T47D (cell line): ENCODE measurements at places on chromosomes 2 and 18.
A peak's percentile ranks its signal among the peaks of the same experiment; 100 is the strongest.

DNA sequence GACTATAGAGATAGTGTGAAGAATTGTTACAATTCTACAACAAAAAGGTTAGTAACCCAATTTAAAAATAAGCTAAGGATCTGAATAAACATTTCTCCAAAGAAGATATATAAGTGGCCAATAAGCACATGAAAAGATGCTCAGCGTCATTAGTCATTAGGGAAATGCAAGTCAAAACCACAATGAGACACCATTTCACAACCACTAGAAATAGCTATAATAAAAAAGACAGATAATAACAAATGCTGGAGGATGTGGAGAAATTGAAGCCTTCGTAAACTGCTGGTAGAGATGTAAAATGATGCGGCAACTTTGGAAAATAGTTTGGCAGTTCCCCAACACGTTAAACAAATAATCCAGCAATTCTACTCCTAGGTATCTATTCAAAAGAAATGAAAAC is 366.5 kb upstream of the POU3F3 start:
- DNase-seq = no peak

DNA sequence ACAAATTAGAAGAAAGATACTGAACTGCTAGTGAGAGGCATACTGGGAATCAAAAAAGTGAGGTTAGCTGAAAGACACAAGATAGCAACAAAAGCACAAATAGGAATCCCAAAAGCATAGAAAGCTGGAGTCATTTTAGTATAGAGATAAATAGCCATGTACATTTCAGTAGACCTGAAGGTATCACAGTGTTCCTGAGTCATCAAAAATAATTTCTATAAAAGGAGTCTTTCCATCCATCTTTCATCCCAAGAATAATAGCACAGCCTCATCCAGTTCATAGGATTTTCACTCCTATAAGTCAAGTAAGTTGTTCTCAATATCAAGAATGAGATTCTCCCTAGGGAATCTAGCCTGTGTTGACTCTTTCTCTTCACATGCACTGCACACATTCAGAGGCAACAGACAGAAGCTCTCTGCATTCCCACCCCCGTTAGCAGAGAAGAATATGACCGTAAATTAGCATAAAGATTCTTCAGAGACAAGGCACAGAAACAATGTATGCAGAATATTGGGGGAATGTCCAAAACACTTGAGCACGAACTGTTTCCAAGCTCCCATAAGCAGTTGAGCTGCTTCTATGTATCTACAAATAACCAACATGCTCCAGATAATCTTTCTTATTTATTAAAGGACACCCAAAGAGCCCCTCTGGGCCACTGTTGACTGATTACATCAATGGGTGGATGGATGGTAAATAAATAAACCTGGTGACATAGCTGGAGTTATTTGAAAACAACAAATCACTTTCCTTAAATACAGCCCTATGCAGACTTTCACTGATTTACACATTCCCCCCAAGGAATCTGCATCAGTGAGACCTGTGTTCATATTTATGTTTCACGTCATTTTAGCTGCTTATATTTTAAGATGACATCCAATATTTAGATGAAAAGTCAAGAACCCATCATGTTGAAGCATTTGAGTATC is 174.5 kb upstream of the PKDCC start:
- no peak for DNase-seq

GRCh38 chr2:239694487-239694886 is 293.7 kb upstream of the HDAC4 start:
- DNase-seq = no peak

- DNase-seq = no peak
These were observed 78.2 kb upstream of the GALNT3 start for GRCh38 chr2:165872101-165872791.

- no peak for DNase-seq
These were observed 410.6 kb upstream of the FIGN start for GRCh38 chr2:164146441-164146840.

- DNase-seq = no peak
These were observed 5.1 kb upstream of the MBD2 start for GRCh38 chr18:54229421-54230059.

DNA sequence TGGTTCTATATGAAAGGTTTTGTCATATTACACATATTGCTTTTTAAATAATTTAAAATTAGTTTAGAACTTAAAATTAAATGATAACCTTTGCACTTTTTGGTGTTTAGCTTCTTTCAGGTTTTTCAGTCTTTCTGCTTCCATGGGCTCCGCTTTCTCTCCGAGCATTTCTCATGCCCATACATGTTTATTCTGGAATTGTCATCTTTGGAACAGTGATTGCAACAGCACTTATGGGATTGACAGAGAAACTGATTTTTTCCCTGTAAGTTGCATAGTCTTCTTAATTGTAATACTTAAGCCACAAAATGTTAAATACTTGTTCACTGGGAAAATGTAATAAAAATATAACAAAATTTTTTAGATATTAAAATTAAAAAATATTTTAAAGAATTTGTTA is 31.0 kb downstream of the CYBRD1 start:
- no peak for DNase-seq

GRCh38 chr2:187174582-187174981 is 273.5 kb downstream of the CALCRL start:
- DNase-seq = no peak

- DNase-seq = no peak
These were observed 435.7 kb downstream of the ZEB2 start for GRCh38 chr2:144084114-144084661.

- no peak for DNase-seq
These were observed 112.7 kb downstream of the XRCC5 start for GRCh38 chr2:216221811-216222210.

GRCh38 chr2:163417596-163418337 is 318.0 kb downstream of the FIGN start:
- no peak for DNase-seq

DNA sequence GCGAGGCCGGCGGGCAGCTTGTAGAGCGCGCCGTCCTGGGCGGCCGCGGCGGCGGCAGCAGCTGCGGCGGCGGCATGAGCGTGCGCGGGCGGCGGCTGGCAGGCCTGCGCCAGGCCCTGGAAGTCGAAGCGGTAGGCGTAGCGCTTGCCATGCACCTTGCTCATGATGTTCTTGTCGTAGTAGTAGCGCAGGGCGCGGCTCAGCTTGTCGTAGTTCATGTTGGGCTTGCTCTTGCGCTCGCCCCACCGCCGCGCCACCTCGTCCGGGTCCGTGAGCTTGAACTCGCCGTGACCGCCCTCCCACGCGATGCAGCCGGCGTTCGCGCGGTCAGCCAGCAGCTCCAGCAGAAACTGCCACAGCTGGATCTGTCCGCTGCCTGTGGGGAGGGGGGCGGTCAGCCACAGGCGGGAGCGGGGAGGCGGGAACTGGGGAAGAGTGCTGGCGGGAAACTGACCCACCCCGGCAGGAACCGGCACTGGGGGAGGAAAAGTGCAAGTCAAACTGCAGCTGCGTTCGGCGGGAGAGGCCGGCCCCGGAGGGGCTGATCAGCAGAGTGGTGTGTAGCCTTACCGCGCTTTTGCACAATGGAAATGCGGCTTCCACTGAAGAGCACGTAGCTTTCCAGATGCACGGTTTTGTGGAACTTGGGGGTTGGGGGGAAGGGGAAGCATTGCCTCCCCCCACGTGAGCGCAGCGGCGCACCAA is 3.0 kb downstream of the FEV start:
- DNase-seq = no peak

DNA sequence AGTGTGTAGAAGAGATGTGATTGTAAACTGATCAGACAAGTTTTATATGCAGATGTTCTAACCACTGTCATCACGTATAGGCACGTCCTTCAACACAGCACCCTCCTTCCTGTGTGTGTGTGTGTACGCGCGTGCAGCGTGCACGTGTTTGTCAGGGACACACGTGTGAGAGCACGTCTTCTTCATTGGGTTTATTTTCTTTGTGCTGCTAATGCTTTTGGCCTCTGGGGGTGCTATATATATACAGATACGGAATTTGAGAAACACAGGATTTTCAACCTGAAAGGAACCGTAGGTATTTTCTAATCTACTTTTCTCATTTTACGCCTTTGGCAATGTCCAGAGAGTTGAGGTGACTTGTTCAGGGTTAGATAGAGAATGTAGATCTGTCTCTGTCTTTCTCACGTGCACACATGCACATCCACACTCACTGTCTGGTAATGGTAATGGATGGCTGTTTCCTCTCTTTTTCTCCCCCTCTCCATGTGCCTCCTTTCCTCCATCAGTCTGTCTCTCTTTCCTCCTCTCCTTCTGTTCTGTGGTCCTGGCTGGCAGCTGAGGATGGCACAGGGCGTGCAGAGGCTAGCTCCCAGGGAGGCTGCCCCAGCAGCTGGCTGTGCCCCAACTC is 13.4 kb upstream of the CELF4 start:
- DNase-seq = peak; percentile 42

DNA sequence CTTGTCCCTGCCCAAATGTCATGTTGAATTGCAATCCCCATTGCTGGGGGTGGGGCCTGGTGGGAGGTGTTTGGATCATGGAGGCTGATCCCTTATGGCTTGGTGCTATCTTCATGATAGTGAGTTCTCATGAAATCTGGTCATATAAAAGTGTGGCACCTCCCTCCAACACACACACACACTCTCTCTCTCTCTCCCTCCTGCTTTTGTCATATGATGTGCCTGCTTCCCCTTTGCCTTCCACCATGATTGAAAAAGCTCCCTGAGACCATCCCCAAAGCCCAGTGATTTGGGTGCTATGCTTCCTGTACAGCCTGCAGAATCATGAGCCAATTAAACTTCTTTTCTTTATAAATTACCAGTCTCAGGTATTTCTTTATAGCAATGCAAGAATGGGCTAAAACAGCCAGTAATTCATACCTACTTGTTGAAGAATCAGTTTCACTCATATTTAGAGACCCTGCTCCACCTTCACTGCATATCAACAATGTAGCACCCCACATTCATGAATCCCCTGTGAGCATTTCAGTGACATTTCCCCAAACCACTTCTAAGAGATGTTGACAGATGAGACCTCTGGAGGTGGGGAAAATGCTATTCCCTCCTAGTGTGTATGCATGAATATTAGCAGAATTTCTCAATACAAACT is 54.8 kb upstream of the STK17B start:
- DNase-seq = no peak

DNA sequence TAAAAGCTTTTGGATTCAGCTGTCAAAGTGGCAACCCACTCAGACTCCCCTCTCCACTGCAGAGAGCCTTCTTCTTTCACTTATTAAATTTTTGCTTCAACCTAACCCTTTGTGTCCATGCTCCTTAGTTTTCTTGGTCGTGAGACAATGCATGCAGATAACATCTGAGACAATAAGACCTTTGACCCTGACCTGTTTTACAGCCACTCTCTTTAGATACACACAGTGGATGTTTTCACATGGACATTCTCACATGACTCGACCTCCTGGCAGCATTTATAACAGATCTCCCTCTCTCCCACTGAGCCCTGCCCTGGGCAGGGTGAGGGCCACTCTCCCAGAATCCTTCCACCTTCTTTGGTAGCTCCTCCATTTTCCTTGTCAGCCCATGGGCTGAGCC is 30.4 kb upstream of the IL36G start:
- no peak for DNase-seq

DNA sequence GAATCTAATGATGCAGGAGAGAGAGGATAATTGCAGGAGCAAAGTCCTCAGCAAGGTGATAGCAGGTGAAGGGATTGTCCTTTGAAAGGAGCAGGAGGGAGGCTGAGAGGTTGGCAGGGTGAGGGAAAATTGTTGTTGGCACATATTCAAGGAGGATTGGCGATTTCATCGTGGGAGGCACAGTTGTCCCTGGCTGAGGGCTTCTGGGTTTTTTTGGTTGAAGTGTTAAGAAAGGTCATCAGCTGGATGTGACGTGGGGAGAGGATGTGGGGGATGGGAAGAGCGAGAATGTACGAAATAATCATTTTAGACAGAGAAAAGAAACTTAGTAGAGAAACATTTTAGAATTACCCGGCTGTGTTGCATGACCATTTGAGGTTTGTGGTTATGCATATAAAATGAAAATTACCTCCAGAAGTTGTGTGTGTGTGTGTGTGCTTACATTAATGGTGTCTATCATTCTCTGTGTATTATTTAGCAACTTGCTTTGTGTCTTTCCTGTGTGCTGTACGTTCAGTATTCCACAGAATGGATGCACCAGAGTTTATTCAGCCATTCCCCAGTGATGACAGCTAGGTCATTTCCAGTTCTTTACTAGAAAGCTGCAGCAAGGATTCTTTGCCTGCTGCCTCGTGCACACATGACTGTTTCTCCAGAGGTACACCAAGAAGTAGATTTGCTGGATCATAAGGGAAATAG is 67.6 kb downstream of the SDC1 start:
- no peak for DNase-seq

- no peak for DNase-seq
These were observed 50.6 kb downstream of the LYPD6B start for GRCh38 chr2:149089068-149089467.

DNA sequence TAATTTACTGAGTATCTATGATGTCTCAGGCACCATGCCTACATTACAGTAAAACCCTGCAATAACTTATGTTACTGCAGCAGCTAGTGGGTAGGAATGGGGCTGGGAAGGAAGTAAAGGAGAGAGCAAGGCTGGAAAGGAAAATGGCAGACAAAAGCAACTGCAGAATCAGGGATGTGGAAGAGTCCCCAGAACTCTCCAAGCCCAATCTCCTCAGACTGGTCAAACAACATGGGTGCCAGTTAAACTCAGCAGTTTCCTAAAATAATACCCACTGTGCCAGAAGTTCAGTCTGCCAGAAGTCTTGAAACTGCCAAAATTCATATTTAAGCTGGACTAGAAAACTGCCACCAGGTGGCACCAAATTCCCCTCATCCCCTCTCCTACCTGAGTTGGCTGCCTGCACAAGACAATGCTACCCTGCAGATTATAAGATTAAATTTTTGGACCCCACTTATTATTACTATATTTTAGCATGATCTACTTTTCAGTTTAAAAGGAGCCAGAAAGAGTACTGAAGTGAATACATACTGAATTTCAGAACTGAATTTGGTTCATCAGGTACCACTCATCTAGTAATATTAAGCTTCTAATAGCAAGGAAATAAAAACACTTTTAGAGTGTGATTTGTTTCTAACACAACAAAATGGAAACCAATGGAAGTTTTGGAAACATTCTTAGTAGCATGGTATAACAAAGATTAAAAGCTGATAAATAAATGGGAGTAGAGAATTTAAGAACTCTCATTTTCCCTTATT is 86.8 kb upstream of the DNER start:
- DNase-seq = peak; percentile 10

DNA sequence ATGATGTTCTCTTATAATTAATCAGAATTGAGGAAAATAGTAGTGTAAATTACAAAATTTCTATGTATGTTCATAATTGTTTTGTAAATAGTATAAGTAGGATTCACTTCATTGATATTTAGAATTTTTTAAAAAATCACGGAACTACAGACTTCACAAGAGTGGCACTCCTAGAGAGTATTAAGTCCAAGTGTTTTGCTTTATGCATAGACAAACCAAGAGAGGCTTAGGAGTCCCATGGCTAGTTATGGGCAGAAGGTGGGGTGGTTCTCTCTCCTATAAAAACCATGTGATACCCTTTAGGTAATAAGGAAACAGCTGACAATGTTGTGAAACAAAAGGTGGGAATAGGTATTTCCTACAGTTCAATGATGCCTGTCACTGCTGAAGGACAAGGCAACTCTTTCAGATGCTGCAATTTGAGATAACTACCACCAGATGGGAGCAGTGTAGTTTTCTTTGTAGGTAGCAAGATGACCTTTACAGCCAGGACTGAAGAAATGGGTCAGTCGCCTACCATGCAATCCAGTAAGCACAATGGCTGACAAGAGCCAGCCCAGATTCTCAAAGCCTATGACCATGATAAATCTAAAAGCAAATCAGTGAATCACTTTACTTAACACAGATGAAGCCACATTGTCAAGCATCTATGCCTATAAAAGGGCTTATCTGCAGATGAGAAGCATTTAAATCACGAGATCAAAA is 83.9 kb downstream of the AAK1 start:
- peak; percentile 76 for DNase-seq

- no peak for DNase-seq
These were observed 69.9 kb upstream of the CTLA4 start for GRCh38 chr2:203797712-203798111.

- DNase-seq = no peak
These were observed 855.7 kb downstream of the TRIB2 start for GRCh38 chr2:13572466-13572865.
